ENCODE measurements at places on chromosomes 13 and 19.

DNA sequence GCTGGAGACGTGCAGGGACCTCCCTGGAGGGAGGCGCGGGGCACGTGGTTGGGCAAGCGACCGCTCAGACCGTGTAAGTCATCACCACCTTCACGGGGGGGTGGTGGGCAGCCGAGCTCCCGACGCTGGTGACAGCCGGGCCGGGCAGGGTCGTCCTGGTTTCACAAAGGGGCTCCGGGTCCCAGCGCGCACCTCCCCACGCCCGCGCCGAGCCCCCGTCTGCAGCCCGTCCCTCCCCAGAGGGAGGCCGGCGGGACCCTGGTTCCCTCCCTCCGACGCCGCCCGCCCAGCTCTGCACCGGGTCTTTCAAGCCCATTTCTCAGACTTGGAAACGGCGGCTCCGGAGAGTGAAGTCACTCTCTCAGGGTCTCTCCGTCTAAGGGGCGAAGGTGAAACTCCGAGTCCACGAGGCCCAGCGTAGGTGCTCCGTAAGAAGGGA, 729 bp upstream of the ARID3A start:
- peak; percentile 25 for DNase-seq

GRCh38 chr19:43574424-43575155, 737 bp downstream of the XRCC1 start:
- peak; percentile 32 for DNase-seq

DNA sequence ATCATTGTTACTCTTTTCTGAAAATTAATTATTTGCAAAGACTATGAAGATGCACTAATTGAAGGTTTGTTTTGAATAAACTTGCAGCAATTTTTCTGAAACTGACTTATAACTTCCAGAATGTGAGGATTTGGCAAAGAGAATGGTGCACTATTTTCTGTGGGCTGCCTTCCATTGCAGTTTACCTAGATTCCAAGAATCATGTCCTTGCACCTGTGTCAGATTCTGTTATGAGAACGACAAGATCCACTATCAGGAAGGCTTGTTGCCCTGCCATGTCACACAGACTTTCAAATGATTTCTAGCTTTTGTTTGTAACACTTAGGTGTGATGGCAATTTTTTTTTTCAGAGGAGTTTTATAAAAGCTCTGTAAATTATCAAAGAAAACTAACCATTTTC, 5.6 kb upstream of the SLAIN1 start:
- DNase-seq = no peak

DNA sequence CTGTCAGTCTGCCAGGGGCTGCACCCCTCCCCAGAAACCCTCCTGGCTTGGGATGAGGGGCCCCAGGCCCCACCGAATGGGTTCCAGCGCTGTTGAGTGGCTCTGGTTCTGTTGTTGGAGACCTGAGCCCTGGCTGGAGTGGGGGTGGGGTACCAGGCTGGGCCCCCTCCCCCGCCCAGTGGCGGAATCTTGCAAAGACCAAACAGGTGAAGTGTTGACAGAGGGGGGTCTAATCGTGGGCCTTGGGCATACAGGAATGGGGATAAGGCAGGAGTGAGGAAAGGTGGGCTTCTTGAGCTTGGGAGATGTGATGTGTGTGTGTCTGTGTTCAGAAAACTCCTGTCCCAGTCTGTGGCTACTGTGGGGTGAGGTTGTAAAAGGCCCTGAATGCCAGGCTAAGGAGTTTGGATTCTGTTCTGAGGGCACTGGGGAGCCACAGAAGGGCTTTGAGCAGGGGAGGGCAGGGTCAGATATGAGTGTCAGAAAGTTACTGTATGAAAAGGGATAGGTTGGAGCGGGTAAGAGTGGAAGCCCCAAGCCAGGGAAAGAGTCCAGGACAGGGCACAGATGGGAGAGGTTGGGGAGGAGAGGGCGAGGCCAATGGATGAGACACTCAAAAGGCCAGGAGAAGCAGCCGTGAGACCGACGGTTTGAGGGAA, at the start of gene HIPK4:
Gene HIPK4 (minus strand): TSS at position 98 of the 659 bp plus-strand sequence. CDS start 279 bp downstream, outside the sequence.
- DNase-seq = no peak

DNA sequence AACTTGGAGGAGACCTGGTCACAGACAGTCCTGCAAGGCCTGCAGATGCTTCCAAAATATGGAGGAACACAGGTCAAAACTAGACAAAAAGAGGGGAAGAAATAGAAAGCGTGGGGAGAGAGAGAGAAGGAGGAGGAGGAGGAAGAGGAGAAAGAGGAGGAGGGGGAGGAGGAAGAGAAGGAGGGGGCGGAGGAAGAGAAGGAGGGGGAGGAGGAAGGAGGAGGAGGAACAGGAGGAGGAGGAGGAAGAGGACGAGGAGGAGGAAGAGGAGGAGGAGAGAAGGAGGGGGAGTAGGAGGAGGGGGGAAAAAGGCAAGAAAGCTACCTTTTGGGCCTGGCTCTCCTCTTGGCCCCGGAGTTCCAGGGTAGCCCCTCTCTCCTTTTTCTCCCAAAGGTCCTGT, 105.8 kb downstream of the COL4A1 start:
- no peak for DNase-seq

DNA sequence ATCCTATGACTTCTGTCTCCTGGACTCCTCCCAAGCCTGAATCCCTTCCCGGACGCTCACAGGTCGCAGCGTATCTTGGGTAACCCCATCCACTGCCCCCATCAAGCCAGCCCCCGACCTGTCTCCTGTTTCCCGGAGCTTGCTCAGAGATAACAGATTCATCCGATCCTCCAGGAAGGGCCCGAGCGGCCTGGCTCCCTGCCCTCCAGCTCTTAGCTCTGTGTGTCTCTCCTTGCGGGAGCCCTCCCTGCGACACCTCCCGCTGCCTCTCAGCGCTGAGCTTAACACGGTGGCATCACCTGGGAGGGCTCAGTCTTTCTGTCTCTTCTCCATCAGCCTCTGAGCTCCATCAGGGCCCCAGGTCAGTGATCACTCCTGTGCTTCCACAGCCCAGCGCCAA, 4.3 kb upstream of the TMEM255B start:
- no peak for DNase-seq

- peak; percentile 12 for DNase-seq
These were observed 78.0 kb downstream of the ZC3H13 start for GRCh38 chr13:45974500-45974899.

GRCh38 chr13:98609756-98610155, 32.8 kb upstream of the STK24 start:
- DNase-seq = no peak

- peak; percentile 6 for DNase-seq
These were observed 648.3 kb upstream of the ARGLU1 start for GRCh38 chr13:107216046-107216755.

DNA sequence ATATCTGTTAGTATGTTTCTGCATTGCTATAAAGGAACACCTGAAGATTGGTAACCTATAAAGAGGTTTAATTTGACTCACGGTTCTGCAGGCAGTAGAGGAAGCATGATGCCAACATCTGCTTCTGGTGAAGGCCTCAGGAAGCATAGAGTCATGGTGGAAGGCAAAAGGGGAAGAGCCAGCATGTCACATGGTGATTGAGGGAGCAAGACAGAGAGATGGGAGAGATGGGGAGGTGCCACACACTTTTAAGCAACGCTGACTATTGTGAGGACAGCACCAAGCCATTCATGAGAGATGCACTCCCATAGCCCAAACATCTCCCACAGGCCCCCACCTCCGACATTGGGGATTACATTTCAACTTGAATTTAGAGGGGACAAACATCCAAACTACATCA, 32.8 kb downstream of the COG6 start:
- no peak for DNase-seq

DNA sequence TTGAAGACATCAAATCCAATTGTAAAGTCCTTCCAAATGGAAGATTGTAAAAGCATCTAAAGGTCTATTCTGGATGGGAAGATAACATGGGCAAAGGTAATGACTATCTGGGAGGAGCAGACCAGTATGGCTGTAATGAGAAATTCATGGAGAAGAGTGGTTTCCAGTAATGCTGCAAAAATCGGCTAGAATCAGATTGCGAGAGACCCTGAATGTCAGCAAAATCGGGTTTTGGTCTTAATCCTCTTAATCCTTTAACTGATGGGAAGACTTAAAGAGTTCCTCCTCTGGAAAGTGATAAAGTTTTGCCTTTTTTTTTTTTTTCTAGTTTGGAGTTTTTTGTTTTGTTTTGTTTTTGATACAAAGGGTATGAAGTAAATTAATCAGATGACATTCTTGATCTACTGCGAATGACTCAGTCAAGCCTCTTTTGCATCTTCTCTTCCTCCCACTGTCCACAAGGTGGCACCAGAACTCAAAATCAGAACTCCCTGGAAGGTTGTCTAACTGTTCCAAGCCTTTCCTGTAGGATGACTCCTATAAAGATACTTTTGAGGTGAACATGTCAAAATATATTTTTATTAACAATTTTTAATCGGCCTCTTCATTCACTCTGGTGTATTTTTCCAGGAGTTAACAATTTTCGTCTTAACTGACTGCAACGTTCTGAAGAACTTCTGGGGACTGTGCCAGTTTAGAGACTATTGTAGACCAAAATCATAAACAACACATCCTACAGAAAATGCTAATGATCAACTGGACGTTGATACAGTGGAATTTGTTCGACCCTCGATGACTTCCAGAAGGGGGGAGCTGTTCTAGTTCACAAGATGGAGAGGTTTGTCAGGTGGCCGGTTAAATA, 213.3 kb upstream of the MIR17HG start:
- DNase-seq = peak; percentile 49

- no peak for DNase-seq
These were observed 48.3 kb downstream of the MAP4K1 start for GRCh38 chr19:38569368-38569983.

GRCh38 chr19:29682236-29682895, 17.1 kb downstream of the PLEKHF1 start:
- DNase-seq = no peak

DNA sequence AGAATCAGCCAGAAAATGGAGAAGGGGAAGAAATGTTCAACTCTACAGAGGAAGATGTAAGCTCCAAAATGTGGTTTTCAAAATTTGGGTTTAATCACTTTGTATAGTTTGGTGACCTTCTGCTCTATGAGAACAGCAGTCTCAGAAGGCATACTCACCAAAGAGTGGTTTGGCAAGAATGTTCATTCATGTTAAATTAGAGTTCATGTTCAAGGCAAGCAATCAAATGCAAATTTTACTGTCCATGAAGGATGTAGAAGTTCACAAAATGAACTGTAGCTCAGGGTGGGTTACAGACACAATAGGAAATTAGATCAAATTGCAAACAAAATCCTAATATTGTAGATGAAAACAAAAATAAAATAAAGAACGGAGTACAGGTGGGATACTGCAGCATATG, 606.7 kb upstream of the PCDH20 start:
- DNase-seq = no peak

GRCh38 chr19:11091703-11092153, 2.5 kb downstream of the LDLR start:
- peak; percentile 97 for DNase-seq
